ENCODE measurements at places on chromosomes 3 and 15.
A peak's percentile ranks its signal among the peaks of the same experiment; 100 is the strongest.

DNA sequence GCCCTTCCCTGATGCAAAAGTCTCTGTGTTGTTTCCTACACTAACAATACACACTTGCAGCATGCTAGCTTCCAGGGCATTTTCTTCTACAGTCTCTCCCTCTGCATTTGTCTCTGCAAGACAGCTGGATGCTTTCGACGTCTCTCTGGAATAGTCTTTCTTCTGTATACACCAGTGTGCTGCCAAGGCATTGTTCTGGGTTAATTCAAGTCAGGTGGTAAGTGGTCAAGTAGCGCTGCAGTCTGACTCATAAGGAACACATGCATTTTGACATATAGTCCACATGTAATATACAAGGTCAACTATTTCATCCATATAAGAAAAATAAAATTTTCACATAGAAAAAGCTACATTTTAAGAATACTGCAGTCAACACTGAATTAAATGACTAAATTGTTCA, 92.7 kb downstream of the MYLK start:
- DNase-seq = no peak

DNA sequence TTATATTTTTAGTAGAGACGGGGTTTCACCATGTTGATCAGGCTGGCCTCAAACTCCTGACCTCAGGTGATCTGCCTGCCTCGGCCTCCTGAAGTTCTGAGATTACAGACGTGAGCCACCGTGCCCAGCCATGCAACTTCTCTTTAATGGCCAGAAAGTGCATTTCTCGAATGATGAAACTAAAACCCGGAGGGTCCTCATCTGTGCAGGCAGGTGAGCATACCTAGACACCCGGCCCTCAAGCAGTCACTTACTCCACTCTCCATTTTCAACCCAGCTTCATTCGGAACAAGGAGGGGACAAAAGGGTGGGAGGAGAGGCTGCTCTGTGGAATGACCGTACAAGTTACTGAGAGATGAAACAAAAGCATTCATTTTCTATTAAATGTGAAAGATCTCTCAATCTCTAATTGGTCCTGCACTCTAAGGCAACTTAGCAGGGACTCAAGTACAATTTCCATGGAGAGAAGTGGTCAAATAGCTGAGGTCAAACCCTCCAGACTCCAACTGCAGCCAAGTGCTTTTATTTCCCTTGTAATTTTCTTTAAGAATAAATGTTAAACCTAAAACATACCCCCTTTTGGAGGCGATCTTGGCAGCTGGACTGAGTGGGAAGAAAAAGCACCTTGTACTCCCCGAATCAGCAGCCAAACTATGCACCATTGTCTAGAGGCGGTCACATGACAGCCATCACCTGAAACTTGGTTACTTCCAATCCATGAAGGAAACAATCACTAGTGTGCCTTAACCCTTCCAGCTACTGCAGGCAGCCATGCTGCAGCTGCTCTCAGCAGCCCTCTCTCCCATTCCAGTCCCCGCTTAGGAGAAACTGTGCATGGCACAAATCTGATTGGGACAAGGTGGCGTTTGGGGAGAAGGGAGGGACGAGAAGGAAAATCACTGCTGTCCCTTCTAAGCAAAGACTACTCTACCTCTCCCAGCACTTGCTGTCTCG, 62.2 kb downstream of the VGLL4 start:
- no peak for DNase-seq

- DNase-seq = peak; percentile 62
Measured at GRCh38 chr3:8441969-8442559, 59.6 kb upstream of the LMCD1 start.

- DNase-seq = no peak
Measured at GRCh38 chr3:43684944-43685343, 5.8 kb upstream of the ABHD5 start.

DNA sequence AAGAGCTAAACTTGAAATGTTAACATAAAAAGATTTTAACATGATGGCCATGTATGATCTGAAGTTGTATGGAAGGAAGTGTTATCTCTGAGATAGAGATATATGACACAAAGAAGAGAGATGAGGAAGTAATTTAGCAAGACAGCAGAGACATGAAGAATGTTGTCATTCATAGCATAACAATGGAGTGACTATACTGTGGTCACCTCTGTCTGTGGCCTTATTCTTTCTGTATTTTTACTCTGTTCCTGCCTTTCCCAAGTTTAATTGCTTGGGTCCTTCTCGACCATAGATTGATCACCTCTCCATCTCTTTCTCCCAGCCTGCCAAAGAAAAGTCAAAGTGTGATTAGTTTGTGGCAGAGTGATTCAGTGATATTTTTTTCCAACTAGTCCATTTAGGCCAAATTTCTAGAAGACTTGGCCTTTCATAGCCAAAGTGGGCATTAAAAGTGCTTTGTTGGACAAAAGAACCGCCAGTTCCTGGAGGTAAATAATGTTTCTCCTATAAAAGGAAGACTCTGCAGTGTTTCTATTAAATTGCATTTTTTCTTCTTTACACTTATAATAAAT, 711.9 kb downstream of the CADM2 start:
- DNase-seq = no peak

- no peak for DNase-seq
Measured at GRCh38 chr3:183317886-183318865, 65.1 kb downstream of the B3GNT5 start.

DNA sequence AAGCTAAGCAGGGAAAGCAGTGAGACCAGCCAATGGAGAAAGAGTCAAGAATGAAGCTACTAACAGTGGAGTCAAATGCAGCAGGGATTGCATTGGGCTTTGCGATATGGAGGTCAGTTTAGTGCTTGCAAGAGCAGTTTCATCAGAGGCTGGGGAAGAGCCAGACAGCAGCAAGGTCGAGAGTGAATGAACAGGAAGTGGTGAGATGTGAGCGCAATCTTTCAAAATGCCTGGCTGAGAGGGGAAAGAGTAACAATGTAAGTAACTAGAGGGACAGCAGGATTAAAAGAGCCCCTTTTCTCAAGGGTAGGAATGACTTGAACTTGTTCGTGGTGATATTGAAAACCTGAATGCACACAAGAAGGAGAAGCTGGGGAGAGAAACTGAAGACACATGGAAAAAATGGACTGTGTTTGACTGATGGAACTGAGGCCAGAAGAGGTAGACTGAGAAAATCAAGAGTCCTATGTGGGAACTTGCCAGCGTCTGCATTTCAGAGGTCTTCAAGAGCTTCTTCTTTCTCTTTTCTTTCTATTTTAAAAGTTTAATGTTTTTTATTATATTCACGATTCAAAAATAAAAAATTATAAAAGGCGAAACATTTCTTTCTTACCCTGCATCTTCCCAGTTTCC, 30.6 kb upstream of the GPR160 start:
- peak; percentile 47 for DNase-seq

GRCh38 chr3:110773413-110773954, 298.1 kb upstream of the NECTIN3 start:
- DNase-seq = no peak

DNA sequence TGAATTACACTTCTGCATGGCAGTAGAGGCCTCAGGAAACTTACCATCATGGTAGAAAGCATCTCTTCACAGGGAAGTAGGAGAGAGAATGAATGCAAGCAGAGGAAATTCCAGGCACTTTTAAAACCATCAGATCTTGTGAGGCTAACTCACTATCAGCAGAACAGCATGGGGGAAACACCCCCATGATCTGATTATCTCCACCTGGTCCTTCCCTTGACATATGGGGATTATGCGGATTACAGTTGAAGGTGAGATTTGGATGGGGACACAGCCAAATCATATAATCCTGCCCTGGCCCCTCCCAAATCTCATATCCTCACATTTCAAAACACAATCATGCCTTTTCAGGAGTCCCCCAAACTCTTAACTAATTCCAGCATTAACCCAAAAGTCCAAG, 691.1 kb downstream of the SI start:
- no peak for DNase-seq

DNA sequence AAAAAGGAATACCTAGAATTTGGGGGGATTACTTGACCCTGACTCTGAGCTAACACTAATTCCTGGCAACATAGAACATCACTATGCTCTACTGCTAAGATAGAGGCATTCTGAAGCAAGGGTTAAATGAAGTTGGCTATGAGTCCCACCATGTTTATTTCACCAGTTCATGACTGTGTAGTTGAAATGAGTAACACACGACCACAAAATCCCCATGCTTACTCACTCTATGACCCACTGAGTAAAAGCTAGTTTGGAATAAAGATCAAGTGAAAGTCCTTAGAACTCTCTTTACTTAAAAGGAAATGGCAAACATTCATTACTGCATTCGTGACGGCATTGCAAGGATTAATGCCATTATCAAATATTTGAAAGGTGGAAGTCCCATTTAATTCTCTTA, 47.4 kb downstream of the MRPL46 start:
- DNase-seq = no peak

DNA sequence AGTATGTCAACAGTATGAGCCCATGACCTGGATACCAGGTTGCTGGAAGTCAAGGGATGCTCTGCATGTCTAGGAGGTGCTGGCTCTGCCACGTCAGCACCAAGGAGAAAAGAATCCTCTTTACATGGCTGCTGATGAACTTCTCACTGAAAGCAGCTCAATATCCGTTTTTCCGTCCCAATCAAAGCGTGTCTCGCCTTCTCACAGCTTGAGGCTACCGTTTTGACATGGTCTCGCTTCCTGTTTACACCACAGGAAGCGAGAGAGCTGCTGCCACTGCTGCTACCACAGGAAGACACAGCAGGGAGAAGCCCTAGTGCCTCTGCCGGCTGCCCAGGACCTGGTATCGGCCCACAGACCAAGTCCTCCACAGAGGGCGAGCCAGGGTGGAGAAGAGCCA, 27.3 kb downstream of the STARD5 start:
- peak; percentile 51 for DNase-seq

DNA sequence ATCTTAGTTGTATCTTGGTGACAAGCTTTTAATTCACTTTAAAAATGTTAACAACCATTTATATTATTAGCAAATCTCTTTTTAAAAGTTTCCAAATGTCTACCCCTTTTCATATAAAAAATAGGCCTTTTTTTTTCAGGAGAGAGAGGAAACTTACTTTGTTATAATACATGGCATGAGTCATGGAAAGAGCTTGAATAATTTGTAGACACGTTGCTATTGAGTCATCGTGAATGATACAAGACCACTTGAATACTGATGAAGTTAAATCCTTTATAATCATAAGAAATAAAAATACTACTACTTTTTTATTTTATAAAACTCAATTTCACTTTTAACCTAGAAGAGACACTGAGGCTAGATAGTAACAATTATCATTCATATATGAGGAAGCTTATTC, 70.3 kb upstream of the BBX start:
- DNase-seq = no peak

DNA sequence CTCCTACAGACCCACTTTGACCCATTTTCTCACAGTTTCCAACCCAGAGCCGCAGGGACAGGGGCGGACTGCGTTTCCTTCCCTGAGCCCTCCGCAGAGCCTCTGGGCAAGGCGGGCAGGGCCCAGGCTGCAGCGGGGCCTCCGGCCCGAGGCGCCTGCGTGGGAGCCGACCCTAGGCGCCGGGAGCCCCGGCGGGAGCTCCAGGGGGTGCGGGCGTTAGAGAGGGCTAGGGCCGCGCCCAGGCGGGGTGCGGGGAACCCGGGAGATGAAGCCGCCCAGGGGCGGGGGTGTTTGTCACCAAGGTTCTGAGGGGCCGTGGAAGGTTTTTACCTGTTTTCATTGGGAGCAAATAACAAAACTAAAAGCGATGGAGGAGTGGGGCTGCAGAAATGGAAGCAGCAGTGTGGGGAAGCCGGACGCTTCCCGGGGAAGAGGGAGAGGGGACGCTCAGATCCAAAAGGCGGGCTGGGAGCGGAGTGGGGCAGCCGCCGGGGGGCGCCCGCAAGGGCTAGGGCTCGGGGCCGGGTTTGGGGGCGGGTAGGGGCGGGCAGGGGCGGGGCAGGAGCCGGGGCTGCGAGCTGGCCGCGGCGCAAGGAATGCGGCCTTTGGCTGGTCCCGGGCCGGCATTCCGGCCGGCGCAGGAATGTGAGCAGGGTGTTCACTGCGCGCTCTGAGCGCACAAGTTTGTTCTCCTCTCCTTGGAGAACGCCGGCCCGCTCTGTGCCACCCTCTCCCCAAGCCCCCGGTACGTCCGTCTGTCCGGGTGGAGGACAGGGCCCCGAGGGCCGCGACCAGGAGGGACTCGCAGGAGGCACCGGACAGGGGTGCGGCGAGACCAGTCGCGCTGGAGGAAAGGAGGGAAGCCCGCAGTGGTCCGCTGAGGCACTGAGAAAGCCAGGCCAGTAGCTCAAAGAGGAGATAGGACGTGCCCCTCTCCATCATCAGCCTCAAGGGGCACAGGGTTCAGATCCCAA, 61.1 kb downstream of the AMOTL2 start:
- no peak for DNase-seq

GRCh38 chr15:64209680-64210334, 47.0 kb upstream of the PPIB start:
- DNase-seq = peak; percentile 31

GRCh38 chr3:9884555-9885165, 4.6 kb upstream of the CIDEC start:
- no peak for DNase-seq

- DNase-seq = no peak
Measured at GRCh38 chr15:31296646-31297574, 29.7 kb upstream of the KLF13 start.

DNA sequence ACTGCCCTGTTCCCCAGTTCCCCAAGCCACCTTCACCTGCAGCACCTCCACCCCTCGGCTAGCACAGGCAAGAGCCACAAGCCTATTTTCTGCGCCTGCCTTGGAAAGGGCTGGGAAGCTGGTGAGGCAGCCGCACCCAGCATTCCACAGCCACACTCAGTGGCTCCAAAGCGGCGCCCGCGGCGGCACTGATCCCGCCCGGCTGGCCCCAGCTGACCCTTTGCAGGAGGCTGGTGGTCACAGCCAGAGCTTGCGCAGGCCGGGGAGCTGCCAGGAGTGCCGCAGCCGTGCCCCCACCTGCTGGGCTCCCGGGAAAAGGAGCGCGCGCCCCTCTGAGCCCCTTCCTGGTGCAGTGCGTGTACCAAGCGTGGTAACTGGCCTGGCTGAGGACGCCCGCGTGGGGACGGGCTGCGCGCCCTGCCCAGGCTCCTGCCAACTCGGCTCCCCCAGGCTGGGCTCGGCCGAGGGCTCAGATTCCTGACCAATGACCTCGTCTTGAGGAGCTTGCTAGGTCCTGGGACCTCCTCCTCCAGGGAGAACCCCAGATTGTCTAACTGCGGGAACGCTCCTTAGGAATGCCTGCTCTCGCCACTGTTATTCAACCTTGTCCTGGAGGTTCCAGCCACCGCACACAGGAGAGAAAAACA, 13.3 kb downstream of the GRAMD2A start:
- DNase-seq = no peak

DNA sequence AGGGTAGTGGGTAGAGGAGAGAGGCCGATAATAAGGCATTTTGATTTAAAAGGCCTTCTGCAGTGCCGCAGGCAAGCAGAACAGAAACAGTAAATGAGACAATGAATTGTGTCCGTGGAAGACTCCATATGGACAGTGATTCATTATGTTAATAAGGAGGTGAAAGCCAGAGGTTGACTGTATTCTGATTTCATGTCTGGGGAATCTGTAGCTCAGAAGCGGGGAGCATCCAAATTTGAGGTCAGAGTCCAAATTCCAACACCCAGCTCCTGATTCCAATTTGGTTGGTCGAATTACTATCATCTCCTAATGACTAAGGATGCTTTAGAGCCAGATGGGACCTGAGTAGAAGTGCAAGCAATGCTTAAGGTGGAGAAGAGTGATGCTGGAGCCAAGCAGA, 1.0 kb upstream of the TBC1D21 start:
- DNase-seq = no peak

- DNase-seq = no peak
Measured at GRCh38 chr15:87680208-87680607, 576.3 kb downstream of the NTRK3 start.

Data from GM13977 (cell line).